Stimulated activated naive CD8-positive, alpha-beta T cell treated with anti-CD3 and anti-CD28 coated beads, Interleukin-15, amount 100 ng/mL, for 72 hours (primary cell): ENCODE measurements at places on chromosomes 3 and 15.
A peak's percentile ranks its signal among the peaks of the same experiment; 100 is the strongest.

DNA sequence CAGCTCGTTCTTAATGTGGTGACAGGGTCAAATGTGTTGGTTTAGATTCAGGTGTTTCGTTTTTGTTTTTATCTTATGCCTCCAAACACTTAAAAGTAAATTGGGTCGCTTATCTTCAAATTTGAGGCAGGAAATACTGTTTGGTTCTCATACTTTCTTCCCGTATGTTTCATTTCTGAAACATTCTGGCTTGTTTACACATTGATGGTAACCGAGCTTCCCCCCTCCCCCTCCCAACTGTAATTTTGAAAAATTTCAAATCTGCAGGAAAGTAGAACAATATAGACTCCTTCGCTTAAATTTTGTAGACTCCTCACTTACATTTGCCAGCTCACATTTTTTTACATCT is 64.9 kb downstream of the CMTM8 start:
- DNase-seq: no peak

GRCh38 chr3:133570937-133571320 is 2.6 kb upstream of the CDV3 start:
- DNase-seq: no peak

DNA sequence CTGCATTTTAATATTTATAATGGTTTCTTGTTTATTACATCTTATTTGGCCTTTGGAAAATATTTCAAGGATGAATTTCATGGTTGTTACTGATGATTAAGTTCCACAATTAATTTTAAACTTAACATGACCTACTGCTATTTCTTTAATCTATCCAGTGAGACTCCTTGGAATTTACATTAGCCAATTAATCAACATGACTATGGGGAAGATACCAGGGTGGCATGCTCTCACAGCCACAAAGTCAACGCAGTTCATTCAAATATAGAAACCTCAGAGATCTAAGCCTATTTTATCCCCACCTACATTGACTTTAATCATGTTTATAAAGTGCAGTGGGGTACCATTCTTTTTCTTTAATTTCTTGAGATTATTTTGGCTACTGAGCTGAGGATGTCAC is 43.6 kb upstream of the PDZRN3 start:
- DNase-seq: no peak

- DNase-seq: no peak
Measured at GRCh38 chr3:40098261-40098759, 211.2 kb upstream of the EIF1B start.

- no peak for DNase-seq
Measured at GRCh38 chr3:107690522-107691138, 167.9 kb downstream of the BBX start.

GRCh38 chr3:128459461-128459820 is 7.2 kb downstream of the DNAJB8 start:
- no peak for DNase-seq

GRCh38 chr15:39365873-39366272 is 215.0 kb upstream of the THBS1 start:
- DNase-seq: no peak

DNA sequence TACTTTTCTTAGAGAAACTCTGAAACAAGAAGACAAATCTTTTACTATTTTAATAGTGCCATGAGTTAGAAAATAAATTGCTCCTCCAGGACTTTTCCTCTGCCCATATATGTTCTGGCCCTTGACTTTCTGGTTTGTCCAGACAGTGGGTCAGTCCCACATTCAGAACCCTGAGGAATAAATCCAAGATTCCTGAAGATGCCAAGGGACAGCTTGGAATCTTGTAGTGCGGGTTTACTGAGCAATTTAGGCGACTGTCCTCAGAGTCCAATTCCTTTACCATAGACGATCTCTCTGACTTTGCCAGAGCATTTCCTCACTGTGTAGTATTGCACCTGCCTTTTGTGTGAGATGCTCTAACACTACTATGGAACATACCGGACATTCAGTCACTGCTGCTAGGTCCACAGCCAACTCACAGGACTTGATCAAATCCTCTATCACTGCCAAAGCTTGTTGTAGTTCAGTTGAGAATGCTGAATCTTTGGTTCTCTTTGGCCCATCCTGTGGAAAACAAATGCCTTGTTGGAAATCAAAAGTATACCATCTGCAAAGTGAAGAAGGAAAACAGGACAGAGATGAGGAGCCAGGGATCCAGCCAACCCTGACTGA is 37.4 kb upstream of the B3GNT5 start:
- DNase-seq: no peak

DNA sequence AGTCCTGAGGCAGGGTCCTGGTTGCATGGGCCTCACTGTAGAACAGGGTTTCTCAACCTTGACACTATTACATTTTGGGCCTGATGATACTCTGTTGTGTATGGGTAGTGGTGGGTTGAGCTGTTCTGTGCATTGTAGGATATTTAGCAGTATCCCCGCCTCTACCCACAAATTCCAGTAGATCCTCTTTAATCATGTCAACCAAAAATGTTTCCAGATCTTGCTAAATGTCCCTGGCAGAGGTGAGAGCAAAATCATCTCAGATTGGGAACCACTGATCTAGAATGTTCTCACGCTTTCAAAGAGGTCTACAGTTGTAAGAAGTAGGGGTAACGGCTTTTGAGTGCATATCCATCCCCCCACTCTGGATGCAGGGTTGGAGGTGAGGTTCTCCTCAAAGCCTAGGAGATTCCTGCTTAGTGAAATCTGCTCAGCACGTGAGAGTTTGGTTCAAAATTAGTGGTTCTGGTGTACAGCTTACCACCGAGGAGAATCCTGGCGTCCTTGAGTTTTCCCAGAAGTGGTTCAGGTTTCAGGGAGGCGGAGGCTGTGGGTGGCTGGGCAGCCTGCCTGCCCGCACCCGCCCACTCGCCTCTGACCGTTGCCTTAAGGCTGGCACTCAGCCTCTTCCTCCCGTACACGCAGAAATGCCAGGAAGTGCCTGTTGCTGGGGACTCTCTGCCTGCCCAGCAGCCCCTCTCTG is 5.3 kb downstream of the ACVR2B start:
- DNase-seq: no peak

DNA sequence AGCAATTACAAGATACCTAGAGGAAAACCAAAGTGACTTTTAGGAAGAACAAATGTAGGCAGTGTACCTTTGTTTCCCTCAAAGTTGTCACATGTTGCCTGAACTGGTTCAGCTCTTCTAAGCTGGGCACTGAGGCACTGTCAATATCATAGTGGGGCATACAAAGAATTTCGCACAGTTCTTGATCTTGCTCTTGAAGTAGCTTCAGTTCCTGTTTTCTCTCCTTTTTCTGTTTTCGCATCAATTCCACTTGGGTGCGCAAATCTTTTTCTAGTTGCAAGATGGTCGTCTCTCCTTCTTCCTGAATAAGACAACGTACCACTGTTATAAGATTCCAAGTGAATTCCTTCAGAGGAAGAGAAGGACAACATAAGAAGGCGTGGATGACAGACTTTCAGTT is 12.7 kb downstream of the PRC1 start:
- no peak for DNase-seq

- no peak for DNase-seq
Measured at GRCh38 chr15:48366584-48367312, 35.5 kb downstream of the DUT start.

GRCh38 chr3:49666592-49666991 is 7.6 kb upstream of the APEH start:
- no peak for DNase-seq

DNA sequence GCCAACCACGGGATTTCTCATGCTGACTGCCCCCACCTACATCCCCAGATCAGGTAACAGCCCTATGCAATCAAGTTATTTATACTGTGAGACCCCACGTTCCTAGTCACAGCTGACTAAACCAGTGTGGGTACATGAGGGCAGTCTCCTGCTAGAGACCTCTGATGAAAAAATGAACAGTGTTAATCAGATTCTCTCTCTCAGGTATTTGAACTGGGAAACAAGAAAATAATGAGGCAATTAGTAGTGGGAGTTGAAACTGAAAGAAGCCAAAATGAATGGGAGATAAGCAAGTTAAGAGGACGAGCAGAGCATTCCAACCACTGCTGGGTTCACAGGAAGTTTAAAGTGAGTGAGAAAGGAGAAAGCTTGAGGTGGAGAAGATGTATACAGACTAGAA is 98.5 kb upstream of the MYO5C start:
- no peak for DNase-seq

- peak; percentile 83 for DNase-seq
Measured at GRCh38 chr3:51982838-51983577, at the start of gene ACY1. TSS of gene ACY1 (plus strand) at chr3:51983535. CDS start at chr3:51984065, 530 bp downstream.

- DNase-seq: no peak
Measured at GRCh38 chr3:77467702-77468625, 428.1 kb downstream of the ROBO2 start.

DNA sequence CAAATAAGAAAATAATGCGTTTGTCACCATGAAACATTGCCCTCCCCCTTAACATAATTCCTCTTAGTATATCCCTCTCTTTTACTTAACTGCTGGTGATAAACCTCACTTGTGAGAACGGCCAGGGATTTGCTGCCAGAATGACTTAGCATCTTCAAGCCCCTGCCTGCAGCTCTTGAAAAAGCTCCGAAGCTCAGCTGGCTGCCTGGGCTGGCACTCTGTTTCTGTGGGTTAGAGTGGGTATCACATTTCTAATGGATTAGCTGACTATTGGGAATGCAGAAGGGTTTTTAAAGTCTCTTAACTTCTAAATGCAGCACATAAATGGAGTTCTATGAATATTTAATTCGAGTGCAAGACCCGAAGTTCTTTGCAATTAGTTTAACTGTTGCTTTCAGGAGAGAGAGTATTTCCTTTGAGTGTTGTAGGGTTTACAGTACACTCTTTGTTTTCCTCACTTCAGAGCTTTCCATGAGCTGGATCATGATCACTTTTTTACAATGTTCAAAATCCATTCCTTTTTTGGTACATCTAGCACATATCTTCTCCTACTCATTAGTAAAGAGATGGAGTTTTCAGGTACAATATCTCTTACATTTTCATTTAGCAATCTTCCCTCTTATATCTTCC is 124.7 kb upstream of the RBMS3 start:
- DNase-seq: no peak

DNA sequence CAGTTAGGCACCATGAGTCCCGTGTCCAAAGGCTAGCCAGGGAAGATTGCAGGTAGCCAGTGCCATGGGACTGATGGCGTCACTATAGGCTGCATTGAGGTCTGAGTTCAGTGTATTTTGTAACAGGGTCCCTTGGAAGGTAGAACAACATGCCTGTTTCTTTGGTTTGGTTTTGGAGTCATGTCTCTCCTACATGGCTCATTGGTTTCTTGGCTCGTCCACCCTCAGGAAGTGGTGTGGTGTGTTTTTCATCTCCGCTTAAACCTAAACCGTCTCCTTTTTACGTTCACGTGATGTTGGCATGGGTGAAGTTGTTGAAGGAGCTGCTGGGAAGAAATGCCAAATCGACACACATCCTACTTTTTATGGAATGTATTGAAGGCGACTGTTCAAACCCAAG is 71.6 kb downstream of the FLNB start:
- DNase-seq: no peak

- no peak for DNase-seq
Measured at GRCh38 chr15:71128939-71129562, 13.8 kb downstream of the THSD4 start.

DNA sequence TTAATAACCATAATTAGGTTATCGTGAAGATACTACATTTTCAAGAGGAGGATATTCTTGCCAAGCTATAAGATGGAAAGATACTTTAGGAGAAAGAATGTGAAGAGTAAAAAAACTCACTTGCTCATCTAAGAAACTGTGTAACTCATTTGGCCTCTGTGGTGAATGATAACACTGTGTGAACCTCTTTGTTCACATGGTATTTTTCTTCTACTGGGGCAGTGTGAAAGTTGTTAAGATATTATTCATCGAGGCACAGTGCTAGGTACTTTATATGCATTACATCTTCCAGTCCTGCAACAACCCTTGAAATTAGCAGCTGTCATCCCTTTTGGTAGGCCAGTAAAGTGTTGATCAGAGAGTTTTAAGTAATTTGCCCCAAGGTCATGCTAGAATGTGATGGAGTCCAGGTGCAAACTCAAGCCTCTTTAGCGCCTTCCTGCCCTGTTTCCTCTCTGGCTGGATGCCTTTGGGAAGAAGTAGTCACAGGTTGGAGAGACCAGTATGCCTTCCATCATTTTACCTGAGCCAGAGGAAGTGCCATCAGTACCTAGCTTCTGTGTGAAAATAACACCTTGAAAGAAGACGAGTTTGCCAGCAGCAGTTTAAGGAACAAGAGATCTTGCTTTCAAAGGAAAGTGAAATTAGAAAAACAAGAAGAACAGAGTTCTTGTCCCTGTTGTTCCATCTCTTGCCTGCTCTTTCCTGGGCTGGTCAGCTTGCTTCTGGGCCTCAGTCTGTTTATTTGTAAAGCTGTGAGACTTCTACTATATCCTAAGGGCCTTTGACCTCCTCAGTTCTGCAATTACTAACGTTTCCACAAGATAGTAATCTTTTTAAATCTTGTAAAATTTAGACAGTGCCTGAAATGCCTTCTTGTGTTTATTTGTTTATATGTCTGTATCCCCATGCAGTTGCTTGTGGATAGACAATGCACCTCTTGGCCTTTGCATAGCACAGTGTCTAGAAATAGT is 179.3 kb downstream of the FNDC3B start:
- DNase-seq: no peak

- DNase-seq: no peak
Measured at GRCh38 chr3:174186377-174186989, 672.7 kb upstream of the NAALADL2 start.

GRCh38 chr15:39078026-39078425 is 502.9 kb upstream of the THBS1 start:
- DNase-seq: no peak

GRCh38 chr3:136485777-136486176 is 235.6 kb downstream of the PCCB start:
- DNase-seq: no peak

DNA sequence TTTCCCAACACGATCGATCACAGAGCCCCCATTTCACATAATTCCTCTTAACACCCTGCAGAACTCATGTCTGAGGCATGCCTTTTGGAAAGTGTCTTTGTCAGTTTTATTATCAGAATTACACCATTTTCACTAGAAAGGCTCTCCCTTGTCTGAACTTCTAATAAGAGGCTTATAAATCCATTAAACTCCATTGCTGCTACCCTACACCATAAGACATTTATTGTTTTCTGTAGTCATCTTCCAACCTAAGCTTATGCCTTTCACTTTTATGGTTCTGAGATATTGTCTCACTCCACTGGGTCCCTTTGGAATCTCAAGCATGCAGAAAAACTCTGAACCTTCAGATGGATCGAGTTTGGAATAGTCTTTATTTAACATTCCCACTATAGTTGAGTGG is 50.2 kb upstream of the TPM1 start:
- no peak for DNase-seq

- no peak for DNase-seq
Measured at GRCh38 chr15:95325763-95326404, 1004.6 kb upstream of the NR2F2 start.

- DNase-seq: no peak
Measured at GRCh38 chr3:27146786-27147185, 222.4 kb downstream of the NEK10 start.

GRCh38 chr15:73318463-73319351 is 50.1 kb downstream of the HCN4 start:
- peak; percentile 34 for DNase-seq

GRCh38 chr3:53617893-53618523 is 123.6 kb downstream of the CACNA1D start:
- no peak for DNase-seq

GRCh38 chr3:197466586-197467399 is 89.0 kb downstream of the BDH1 start:
- no peak for DNase-seq

- no peak for DNase-seq
Measured at GRCh38 chr15:57570994-57571393, 20.7 kb upstream of the MYZAP start.
